Daoy (cell line): ENCODE measurements at places on chromosomes 16 and 17.

- peak; percentile 91 for DNase-seq
These were observed 10.8 kb downstream of the TMEM235 start for GRCh38 chr17:78242024-78242742.

DNA sequence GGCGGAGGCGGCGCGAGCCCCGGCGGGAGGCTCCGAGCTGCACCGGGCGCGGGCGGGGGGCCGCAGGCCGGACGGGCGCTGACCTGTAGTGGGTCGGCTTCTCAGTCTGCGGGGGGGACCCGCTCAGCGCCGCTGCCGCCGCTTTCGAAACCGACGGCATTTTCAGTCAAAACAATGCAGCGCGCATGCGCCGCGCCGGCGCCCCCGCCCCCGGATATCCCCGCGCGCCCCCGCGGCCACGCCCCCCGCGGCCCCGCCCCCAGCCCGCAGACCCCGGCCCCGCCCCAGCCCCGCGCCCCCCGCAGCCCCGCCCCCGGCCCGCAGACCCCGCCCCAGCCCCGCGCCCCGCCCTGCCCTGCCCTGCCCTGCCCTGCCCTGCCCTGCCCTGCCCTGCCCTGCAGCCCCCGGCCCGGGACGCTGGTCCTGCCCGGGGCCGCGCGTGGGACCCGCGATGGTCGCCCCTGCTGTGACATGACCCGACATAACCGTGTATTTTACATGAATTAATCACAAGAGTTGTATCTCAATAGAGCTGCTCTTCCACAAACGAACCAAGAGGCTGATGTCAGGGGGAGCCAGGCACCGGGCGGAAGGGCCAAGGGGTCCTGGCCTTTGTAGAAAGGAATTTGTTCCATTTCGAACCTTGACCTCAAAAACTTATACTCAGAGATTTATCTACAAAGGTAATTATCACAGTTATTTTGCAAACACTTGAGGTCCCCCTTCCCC, at the start of gene UNKL:
UNKL (minus strand) TSS at position 173 of the 729 bp plus-strand sequence; CDS start at position 160, 13 bp downstream.
- DNase-seq: peak; percentile 65

- DNase-seq: no peak
These were observed 49.0 kb downstream of the ACSM1 start for GRCh38 chr16:20648436-20648835.

DNA sequence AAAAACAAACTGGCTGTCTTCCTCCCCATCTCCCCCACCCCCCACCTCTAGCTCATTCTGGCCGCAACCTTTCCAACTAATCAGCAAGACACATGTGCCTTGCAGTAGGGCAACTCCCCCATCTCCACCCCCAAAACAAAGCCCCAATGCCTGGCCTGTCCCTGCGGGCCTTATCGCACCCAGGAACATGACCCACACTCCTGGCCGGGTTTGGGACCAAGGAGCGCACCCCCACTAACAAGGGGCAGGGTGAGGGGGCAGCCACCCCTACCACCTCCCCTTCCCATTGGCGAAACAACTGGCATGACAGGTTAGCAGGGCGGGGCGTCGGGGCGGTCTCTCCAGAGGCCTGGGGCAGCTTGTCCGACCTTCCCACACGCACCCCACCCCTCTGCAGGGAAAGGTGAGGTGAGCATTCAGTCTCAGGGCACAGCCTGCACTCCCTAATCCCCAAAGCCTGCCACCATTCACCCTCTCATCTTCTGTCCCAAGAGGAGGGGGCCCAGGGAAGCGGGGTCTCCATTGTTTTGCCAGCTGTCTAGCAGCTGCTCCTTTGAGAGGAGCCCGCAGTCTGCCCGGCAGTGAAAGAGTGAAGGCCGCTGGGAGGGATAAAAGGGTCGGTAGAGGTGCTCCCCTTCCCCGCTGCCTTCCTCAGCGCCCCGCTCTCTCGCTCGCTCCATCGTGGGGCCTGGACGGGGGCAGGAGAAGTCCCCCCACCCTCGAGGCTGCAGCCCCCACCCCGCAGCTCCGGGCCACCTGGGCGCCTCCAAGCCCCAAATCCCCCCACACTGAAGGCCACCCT, 765 bp downstream of the MYO18A start:
- DNase-seq: peak; percentile 59

DNA sequence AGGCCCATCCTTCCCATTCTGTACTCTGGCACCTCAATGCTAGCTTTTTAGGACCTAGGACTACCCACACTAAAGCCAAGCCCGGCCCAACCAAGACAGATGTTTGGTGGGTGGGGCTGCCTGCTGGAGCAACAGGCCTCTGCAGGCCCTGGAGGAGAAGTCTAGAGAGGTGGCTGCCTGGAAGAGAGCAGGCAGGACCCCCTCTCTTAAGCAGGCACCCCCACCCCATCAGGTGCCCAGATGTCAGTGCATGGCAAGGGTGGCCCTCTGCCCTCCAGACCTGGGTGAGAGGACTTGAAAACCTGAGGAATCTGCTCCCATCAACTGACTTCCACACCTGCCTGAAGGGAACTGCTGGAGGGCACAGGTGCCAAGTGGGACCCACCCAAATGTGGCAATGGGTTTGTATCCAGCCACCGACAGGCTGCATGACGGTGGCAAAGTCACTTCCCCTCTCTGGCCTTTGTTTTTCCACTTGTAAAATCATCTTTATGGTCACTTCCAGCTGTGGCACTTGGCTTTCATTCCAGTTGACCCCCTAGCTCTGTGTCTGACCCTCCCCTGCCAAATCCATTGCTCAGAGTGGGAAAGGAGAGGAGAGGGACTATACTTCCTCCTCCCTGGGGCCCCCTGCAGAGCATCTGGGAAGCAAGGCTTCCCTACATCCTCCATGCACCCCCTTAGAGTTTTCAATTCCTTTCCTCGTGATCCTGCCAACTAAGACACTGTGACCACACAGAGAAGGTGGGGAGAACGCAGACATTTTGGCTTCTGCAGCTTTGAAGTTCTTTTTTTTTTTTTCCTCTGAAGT, 1.7 kb upstream of the STAT5A start:
- DNase-seq: peak; percentile 34

- DNase-seq: peak; percentile 20
These were observed at the start of gene CPNE7 for GRCh38 chr16:89575247-89576152. TSS of gene CPNE7 (plus strand) at chr16:89575758. CDS start at chr16:89575898, 140 bp downstream.

- no peak for DNase-seq
These were observed 235.7 kb downstream of the STX8 start for GRCh38 chr17:9339958-9340357.

GRCh38 chr16:83501481-83501880, 306.3 kb upstream of the HSBP1 start:
- DNase-seq: no peak

DNA sequence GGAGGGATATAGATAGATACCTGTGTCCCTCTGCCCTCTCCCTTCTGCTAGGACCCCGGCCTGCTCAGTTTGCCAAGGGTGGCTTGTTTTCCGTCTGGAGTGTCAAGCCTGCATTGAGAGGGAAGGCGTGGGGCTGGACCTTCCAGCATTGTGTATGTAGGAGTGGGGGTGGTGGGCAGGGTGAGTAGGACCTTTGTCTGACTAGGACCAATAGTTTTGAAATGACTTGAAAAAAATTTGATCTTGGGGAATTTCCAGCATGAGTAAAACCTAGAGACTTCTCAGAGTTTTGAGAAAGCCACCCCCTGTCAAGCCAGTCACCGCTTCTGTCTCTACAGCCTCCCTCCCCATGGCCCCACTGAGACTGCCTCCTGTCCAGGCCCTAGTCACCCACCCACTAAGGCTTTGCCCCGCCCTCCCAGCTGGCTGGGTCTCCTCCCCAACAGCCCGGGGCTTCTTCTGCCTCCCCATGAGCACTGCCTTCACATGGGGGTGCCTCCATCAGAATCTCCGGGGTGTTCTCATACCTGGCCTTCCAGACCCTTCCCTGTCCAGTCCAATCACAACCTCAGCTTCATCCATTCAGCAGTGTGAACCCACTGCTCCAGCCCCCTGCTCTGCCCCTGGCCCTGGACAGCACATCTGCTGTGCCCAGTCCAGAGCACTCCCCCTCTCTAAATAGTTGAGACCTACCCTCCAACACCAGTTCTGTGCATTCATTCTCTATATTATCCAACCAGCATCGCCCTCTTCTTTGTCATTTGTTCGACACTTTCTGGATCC, 207.0 kb downstream of the MSI2 start:
- DNase-seq: peak; percentile 86

DNA sequence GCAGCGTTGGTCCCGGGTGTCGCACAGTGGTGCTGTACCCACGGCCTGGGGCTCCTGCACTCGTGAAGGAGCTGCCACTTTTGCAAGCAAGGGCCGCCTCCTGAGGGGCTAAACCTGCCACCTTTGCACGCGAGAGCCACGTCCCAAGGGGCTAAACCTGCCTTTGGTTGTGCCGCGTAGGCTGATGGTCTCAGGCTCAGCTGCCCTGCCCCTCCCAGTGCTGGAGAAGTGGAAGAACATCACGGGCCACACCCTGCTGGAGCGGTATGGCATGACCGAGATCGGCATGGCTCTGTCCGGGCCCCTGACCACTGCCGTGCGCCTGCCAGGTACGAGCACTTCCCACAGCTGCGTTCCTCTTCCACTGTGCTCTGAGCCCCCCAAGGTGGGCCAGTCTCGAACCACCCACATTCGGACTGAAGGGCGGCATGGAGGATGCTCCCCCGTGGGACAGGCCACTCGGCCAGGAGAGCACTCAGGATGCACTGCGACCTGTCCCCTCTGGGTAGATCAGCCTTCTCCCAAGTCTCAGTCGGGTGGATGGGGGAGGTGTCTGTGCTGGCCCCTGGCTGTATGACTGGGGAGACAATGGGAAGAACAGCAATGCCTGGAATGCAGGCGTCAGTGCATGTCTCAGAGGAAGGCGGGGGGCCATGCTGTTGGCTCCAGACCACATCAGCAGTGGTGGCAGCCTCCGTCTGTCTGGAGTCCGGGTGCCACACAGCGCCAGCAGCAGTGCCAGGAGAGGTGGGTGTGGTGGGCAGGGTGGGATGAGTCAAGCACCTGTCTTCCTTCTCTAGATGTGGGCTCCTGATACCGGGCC, 20.7 kb downstream of the ACSF3 start:
- peak; percentile 22 for DNase-seq

DNA sequence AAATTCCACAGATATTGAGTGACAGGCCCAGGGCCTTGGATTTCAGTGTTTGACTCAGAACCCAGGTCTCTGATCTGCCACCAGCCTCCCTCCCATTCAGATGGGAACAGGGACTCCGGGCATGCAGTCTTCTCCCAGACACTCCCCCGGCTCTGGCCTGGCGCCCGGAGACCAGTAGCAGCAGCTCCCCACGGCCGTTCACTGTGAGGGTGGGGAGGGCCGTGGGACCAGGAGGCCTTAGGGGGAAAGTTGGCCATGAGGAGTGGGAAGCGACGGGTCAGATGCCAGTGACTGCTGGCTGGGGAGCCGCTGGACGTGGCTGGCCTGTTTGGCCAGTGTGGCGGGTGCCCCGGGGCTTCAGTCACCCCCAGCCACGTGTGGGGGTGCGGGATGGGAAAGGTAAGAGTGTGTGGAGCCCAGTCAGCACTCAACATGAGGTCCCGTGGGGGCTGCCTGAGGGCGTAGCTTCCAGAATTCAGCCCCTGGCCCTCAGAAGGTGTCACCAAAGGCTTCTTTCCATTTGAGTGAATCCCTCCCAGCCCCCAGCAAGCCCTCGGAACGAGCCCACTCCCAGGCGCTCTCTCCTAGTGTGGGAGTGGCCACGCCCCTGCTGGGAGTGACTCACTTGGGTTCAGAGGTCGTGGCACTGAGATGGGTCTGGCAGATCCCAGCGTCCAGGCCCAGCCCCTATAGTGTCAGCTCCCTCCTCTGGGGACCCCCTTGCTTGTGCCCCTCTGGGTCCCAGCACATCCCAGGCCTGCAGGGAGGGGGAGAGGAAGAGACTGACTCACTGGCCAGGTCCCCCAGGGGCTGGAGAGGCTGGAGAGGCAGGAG, 309.4 kb downstream of the SEC14L1 start:
- peak; percentile 82 for DNase-seq

- DNase-seq: no peak
These were observed 6.8 kb downstream of the ELOB start for GRCh38 chr16:2770057-2770951.

DNA sequence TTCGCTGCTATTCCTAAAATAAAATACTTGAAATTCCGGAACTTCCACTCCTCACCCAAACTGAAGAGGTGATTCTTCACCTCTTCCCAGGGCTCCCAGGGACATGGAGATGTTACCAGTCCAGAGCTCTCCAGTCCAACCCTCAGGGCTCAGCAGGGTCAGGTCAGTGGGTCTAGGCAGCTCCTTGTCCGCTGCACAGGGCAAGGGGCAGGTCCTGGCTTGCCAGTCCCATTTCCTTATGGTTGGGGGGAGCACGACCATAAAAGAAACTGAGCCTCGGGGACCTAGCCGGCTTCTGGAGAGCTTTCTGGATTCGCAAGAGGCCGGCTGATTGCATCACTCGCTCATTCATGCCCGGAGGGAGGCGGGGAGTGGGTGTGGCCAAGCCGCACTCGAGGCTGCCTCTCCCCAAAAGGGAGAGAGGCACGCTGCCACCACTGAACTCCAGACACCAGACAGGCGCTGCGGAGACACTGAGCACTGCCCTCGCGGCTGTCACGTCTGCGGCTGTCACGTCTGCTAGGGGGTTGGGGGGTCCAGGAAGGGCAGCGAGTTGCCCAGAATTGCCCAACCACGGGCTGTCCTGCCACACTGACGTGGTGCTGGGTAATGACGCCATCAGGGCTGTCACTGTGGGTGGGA, 15.8 kb downstream of the SLC7A5 start:
- peak; percentile 89 for DNase-seq

GRCh38 chr17:73594025-73594424, 50.2 kb downstream of the SDK2 start:
- no peak for DNase-seq

GRCh38 chr17:62882284-62882683, 74.2 kb upstream of the MARCHF10 start:
- DNase-seq: no peak
